ENCODE measurements at places on chromosomes 11 and 22.
A peak's percentile ranks its signal among the peaks of the same experiment; 100 is the strongest.

GRCh38 chr11:37710031-37710430 lies 1112.0 kb upstream of the RAG2 start:
- peak; percentile 25 for DNase-seq

GRCh38 chr11:83475760-83476159 lies 189.6 kb upstream of the CCDC90B start:
- no peak for DNase-seq

- no peak for DNase-seq
These were observed 29.8 kb upstream of the PLET1 start for GRCh38 chr11:112290493-112290850.

- DNase-seq, result peak; percentile 77
These were observed 71.0 kb downstream of the JAM3 start for GRCh38 chr11:134139873-134140331.

- DNase-seq, result peak; percentile 14
These were observed 59.9 kb downstream of the NXPE1 start for GRCh38 chr11:114499756-114500155.

Data from fibroblast of skin of back (primary cell).